ENCODE measurements at places on chromosomes 6 and 20. TPM values are rescaled to one million over a fixed set of nuclear protein-coding genes. Genes with fewer than 3 reads are reported as not detected.
A peak's percentile ranks its signal among the peaks of the same experiment; 100 is the strongest.

DNA sequence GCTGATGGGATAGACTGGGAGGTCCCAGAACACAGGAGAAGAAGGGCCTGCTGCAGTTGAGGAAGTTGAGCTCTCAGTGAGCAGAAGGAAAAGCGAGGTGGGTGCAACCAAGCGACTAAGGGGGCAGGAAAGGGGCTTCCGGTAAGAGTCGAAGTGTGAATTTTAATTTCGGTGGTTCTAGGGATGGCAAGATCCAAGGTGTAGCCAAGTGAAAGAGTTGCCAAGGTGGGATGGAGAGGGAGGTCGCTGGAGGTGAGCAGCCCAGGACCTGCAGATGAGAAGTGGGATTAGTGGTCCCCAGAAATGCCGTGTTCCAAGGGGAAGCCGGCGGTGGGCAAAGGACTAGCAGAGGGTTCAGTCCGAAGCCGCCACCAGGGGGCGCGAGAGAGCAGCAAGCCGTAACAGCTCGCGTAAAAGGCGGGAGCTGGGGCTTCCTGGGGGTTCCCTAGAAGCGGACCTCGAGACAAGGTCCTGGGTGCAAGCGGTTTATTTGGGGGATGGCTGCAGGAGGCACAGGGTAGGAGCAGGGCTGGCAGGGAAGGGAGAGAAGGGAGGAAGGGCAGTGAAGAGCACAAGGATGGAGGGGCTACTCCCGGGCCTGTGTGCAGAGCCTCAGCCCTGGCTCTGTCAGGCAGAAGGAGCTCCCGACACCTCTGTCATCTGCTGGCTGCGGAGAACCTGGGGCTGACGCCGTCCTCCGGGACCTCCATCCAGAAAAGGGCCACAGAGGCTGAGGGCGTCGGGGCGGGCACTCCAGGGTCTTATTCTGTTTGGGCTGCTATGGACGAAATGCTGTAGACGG lies 103.6 kb downstream of the PAX1 start:
- H3K4me3 ChIP-seq = no peak overlapping the region
- H3K27ac ChIP-seq = peak overlapping the region; percentile 12
- H3K36me3 ChIP-seq = no peaks in the 10 kb centered on the region
- no peaks in the 10 kb centered on the region for H3K4me1 ChIP-seq
- H3K27me3 ChIP-seq = peaks cover 46% of the 10 kb centered on the region

DNA sequence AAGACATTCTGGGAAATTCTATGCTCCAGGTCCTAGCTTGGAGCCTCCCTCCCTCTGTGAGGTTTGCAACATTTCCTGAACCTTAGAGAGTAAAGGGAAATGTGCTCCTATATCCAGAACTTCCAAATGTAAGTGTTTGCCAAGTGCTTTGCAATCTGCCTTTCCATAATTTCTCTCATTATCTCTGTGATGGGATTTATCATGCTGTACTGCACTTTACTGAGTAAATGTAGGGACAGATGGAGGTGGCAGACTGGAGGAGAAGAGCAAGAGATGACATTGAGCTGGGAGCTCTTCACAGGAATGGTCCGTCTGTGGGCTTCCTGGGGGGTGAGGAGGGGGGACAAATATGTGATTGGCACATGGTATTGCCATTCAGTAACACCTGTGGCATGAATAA lies 184.3 kb downstream of the SOX4 start:
- H3K4me3 ChIP-seq = no peak overlapping the region
- peaks cover 21% of the 10 kb centered on the region for H3K36me3 ChIP-seq
- H3K27me3 ChIP-seq = no peaks in the 10 kb centered on the region
- peaks cover 14% of the 10 kb centered on the region for H3K4me1 ChIP-seq
- H3K27ac ChIP-seq = peak overlapping the region; percentile 79

- no peak overlapping the region for H3K4me3 ChIP-seq
- H3K36me3 ChIP-seq = no peaks in the 10 kb centered on the region
- DNase-seq = no peak
- no peak overlapping the region for H3K27ac ChIP-seq
- H3K4me1 ChIP-seq = no peaks in the 10 kb centered on the region
Measured at GRCh38 chr6:164507206-164507940, 802.0 kb downstream of the C6orf118 start.

DNA sequence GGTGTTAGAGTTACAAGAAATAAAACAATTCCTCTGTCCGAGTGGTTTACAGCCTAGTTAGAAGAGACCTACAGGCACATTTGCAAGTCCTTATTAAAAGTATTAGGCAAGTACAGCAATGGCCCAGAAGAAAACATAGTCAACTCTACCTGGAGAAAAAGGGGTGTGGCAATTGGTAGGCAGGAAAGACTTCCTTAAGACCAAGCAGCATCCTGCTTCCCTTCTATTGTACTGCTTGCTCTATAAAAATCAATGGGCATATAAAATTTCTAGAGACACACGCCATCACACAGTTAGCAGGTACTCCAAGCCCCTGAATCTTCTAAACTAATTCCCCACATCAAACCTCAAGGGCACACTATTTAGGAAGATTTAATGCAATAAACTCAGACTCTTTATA lies 185.6 kb downstream of the ATXN1 start:
- H3K27ac ChIP-seq = peak overlapping the region; percentile 15
- H3K36me3 ChIP-seq = peaks cover 2% of the 10 kb centered on the region
- H3K4me1 ChIP-seq = peaks cover 18% of the 10 kb centered on the region
- no peaks in the 10 kb centered on the region for H3K27me3 ChIP-seq
- H3K4me3 ChIP-seq = no peak overlapping the region

DNA sequence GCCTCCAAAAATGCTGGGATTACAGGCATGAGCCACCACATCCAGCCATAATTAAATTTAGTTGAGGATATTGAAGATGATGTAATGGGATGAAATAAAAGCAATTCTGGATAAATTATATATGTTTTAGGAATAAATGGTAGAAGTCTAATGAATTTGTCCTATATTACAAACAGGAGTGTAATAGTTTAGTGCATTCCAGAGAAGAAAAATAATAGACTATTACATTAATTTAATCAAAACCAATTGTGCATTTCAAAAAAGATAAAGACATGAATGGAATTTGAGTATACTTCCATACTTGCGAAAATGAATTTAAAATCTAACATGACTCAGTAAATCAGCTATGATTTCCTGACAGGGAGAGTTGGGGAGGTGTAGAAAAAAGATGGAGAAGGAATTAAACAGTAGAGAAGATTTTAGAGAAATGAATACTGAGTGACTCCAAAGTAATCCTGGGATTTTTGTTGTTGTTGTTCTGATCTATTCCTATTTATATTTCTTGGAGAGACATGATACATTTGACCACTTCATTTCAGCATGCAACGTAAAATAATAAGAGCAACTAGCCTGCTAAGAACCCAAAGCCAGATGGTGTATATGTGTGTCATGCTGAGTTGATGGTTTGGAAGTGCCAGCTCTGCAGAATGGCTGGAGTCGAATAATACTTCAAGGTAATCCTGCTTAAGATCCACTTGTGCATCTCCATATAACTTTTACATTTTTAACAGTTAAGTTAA lies 67.4 kb downstream of the AIG1 start:
- no peaks in the 10 kb centered on the region for H3K4me1 ChIP-seq
- peaks cover 16% of the 10 kb centered on the region for H3K36me3 ChIP-seq
- no peak overlapping the region for H3K4me3 ChIP-seq
- H3K27ac ChIP-seq = no peak overlapping the region
- no peak for DNase-seq

- no peaks in the 10 kb centered on the region for H3K36me3 ChIP-seq
- no peak overlapping the region for H3K4me3 ChIP-seq
- no peaks in the 10 kb centered on the region for H3K4me1 ChIP-seq
- no peak overlapping the region for H3K27ac ChIP-seq
- no peak for DNase-seq
Measured at GRCh38 chr6:107418118-107418517, 41.2 kb downstream of the PDSS2 start.

GRCh38 chr6:26286168-26286877 lies 78.7 kb upstream of the BTN3A2 start:
- peak; percentile 61 for DNase-seq
- no peaks in the 10 kb centered on the region for H3K27me3 ChIP-seq
- H3K27ac ChIP-seq = peak overlapping the region; percentile 100
- peak overlapping the region; percentile 86 for H3K4me3 ChIP-seq
- peaks cover 9% of the 10 kb centered on the region for H3K4me1 ChIP-seq
- H3K36me3 ChIP-seq = peaks cover 3% of the 10 kb centered on the region

DNA sequence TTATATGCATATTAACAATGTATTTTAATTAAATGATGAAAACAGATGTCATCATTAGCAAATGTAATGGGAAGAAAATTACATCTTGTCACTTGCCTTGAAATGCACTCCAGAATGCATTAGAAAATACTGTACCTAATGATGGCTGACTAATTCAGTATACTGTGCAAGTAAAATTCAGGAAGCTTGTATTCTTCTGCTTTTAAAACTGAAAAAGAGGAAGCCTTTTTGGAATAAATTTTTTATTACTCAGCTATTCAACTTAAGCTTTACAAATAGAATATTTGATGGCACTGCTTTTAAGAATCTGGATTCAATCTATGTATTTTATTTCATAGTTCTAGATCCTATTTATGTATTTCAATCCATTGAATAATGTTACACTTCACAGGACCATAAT lies 195.5 kb downstream of the RIMS1 start:
- H3K27ac ChIP-seq = no peak overlapping the region
- peaks cover 3% of the 10 kb centered on the region for H3K4me1 ChIP-seq
- no peak overlapping the region for H3K4me3 ChIP-seq
- no peaks in the 10 kb centered on the region for H3K36me3 ChIP-seq
- no peaks in the 10 kb centered on the region for H3K27me3 ChIP-seq

- H3K27ac ChIP-seq = no peak overlapping the region
- no peak overlapping the region for H3K4me3 ChIP-seq
- DNase-seq = no peak
- H3K4me1 ChIP-seq = no peaks in the 10 kb centered on the region
Measured at GRCh38 chr6:129893640-129894039, 32.5 kb upstream of the TMEM244 start.

GRCh38 chr6:65900928-65901327 lies 193.9 kb upstream of the EYS start:
- H3K27me3 ChIP-seq = no peaks in the 10 kb centered on the region
- no peaks in the 10 kb centered on the region for H3K4me1 ChIP-seq

- peaks cover 26% of the 10 kb centered on the region for H3K36me3 ChIP-seq
- no peak overlapping the region for H3K4me3 ChIP-seq
- no peak overlapping the region for H3K27ac ChIP-seq
- no peaks in the 10 kb centered on the region for H3K27me3 ChIP-seq
Measured at GRCh38 chr6:56510984-56511531, 131.6 kb downstream of the DST start.

The GRM1 gene
- 0.41 TPM for total RNA-seq

The SLC35D3 gene
- total RNA-seq = 0.13 TPM

The KIF25 gene
- not detected for total RNA-seq

The DNAH8 gene
- total RNA-seq = 0.12 TPM

The OLIG3 gene
- total RNA-seq = not detected

The NRSN2 gene
- 28.9 TPM for total RNA-seq

The OR2B2 gene
- total RNA-seq = not detected

Data from progenitor cell of endocrine pancreas (in vitro differentiated cells).